Stimulated activated naive CD8-positive, alpha-beta T cell treated with anti-CD3 and anti-CD28 coated beads, Interleukin-15, amount 100 ng/mL, for 72 hours (primary cell): ENCODE measurements at places on chromosomes 3 and 15.

DNA sequence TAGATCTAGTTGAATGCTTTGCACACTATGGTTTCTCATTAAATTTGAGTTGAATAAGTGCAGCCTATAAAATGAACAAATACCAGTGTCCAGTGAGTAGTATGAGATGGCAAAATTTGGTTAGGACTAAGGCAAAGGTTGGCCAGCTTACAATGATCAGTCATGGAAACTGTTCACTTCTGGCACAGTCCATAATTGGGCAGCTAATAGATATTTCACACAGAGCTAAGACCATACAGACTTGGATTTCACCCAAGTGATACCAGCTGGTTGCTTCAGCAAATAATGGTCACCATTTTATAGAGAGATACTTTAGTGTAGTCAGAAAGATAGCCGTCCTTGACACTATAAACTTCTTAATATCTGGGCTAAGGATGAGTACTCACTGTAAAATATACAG, 15.7 kb downstream of the GAP43 start:
- no peak for DNase-seq

- DNase-seq = no peak
Measured at GRCh38 chr3:183692436-183692835, 5.2 kb upstream of the YEATS2 start.

- no peak for DNase-seq
Measured at GRCh38 chr15:86557018-86557550, 477.4 kb downstream of the AGBL1 start.

- DNase-seq = peak; percentile 66
Measured at GRCh38 chr15:85667491-85668424, 127.0 kb downstream of the KLHL25 start.

GRCh38 chr3:27637346-27637995, 84.7 kb downstream of the EOMES start:
- DNase-seq = no peak

GRCh38 chr15:61483599-61483998, 254.5 kb upstream of the RORA start:
- DNase-seq = no peak

DNA sequence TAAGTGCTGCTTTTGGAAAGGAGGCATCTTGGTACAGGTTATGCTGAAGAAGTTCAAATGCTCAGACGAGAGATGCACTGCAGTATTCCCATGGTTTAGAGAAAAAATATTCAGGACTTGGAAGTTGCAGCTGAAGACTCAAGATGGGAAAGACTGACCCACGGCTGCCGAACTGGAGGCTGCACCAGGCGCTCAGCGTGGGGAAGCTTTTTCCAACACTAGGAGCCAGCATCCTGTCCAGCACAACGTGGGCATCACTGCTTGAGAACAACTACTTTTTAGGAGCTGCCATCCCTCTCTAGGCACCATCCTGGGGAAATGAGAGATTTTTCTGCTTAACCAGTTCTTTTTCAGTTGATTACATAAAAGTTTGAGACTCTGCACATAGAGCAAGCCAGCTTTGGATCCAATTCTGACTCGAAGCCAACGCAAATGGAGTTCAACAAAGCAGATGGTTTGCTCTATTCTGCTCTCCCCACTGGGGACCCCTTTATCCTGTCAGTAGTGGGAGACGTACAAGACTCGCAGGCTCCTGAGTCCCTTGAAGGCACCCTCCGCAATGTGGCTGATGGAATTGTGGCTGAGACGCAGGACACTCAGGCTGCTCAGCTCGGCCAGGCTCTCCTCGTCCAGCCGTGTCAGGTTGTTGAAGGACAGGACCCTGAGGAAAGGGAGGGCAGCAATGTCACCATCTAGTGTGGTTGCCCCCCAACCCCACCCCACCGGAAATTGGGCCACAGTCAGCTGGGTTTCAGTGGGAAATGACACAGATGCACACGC, 93.8 kb downstream of the LRIG1 start:
- DNase-seq = no peak

GRCh38 chr15:89971592-89971997, 29.5 kb upstream of the ZNF710 start:
- DNase-seq = peak; percentile 56

DNA sequence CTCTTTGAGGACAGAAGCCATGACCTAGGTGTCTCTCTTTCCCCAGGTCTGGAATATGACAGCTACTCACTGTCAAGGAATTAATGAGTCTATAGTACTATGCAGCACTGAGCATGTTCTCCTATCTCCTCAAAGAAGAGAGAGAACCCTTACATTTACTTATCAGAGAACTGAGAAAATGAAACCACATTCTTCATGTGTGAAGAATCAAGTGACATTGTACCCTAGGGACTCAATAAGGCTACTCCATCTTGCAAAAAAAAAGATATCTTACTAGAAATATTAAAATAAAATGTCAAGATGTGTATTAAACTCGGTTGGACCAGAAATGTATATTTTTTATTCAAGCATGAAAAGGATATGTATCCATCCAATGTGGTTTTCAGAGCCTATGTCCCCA, 133.2 kb upstream of the COL8A1 start:
- no peak for DNase-seq

- no peak for DNase-seq
Measured at GRCh38 chr3:144660186-144660585, 688.6 kb downstream of the DIPK2A start.

GRCh38 chr15:82135638-82136037, 89.8 kb upstream of the MEX3B start:
- no peak for DNase-seq

GRCh38 chr3:187858041-187858440, 112.8 kb upstream of the BCL6 start:
- DNase-seq = no peak

DNA sequence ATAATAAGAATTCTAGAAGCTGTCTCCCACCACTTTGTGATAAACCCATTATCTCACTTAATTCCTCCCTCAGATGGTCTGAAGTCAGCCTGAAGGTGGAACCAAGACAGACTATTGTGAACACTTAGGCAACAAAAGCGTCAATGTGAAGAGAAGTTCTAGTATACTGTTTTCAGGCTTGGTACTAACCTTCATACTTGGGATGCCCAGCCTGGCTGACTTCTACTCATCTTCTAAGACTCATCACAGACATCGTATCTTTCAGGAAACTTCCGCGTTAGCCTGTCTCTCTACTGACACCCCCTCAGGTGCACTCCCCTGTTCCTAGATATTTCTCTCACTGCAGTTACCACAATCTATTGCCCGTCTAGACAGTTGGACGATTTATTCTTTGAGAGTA, 201.2 kb downstream of the SATB1 start:
- no peak for DNase-seq

GRCh38 chr3:193756536-193756935, 163.5 kb downstream of the OPA1 start:
- no peak for DNase-seq
